CD8-positive, alpha-beta T cell (primary cell): ENCODE measurements at places on chromosomes 16 and 17.

DNA sequence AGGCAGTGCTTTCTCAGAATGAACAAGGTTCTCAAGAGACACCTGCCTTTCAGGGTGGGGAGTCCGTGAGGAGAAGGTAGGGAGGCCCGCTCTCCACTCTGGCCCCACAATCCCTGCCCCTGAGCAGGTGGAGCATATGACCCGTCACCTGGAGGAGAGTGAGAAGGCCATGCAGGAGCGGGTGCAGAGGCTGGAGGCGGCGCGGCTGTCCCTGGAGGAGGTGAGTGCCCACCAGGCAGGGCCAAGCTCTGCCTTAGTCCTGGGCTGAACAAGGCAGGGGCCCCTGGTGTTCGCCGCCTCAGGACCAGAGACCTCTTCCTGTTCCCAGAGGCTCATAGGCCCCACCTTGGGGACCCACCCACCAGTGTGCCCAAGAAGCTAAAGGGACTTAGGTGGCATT lies 2.5 kb upstream of the RAC3 start:
- DNase-seq: no peak

DNA sequence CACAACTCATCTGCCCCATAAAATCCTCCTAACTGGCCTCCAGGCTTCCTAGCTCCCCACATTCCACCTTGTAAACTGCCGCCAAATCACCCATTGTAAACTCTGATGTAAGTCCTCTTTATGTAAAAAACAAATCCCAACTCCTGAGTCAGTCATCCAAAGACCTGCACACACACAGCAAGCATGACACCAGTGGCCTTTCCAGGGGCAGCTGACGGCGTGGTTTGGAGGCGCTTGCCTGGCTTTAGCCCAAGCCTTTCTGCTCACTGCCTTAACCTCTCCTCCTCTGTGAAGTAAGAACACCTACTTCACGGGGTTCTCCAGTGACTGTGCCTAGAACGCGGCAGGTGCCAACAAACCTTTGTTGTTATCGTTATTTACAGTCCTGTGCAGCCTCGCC lies 14.0 kb downstream of the UBE2O start:
- DNase-seq: no peak

DNA sequence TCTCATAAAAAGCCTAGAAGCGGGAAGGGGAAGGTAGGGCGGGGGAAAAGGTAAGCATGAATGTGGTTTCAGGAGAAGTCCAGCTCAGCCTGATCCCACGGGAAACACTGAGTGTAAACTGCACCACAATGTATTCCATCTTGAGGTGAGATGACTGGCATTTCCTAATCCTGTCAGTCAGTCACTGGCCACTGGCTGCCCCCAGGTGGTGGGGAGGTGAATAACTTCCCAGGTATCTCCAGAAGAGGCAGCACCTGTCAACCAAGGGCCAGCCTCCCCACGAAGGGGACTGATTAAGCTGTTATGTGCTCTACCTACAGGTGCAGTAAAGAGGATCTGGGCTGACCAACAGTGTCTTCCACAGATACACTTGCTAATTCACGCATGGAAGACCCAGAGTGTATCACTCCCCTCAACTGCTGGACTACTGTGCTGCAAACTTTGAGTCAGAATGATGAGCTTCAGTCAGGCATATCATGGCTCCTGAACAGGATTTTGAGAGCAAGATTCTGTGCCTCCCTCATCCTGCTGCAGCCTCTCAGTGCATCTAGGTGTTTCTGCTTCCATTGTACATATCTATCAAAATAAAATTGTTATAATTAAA lies 108.5 kb upstream of the CCL2 start:
- DNase-seq: peak; percentile 49

GRCh38 chr17:49843774-49844350 lies 4.0 kb downstream of the TAC4 start:
- DNase-seq: no peak

DNA sequence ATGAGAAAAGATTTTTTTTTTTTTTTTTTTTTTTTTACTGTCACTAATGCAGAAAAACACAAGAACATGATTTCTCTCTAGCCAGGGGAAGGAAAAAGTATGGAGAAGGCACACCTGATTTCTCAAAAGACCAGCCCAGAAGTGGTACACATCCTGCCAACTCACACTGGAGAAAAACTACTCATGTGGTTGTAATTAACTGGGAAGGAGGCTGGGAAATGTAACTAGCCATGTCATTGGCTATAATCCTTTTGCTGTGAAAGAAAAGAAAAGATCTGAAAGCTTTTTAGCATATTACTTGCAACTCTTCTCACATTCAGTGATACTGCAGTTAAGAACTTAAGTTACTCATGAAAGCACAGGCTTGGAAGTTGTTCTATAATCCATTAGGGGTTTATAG lies 195.9 kb upstream of the PMFBP1 start:
- DNase-seq: no peak

GRCh38 chr17:40341808-40342503 lies 22.6 kb downstream of the GJD3 start:
- no peak for DNase-seq

DNA sequence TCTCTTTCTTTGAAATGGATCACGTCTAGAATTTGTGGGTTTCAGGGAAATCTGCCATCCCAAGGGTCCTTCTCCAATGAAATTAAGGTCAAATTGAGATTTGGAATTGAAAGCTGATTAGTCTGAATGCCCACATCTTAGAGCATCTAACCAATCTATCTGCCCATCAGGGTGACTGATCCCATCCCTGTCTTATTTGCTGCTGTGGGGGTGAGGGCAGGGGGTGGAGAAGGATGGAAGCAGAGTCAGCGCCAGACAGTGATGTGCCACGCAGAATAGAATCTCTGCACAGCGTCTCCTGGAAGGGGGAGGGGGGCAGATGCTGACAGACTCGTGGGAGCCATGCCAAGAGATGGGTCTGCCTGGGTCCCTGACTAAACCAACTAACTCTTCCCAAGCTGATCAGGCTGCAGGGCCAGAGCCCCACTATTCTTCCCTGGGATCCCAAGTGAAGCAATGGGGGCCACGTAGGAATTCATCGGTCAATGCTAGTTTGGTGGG lies 32.1 kb downstream of the CDK5RAP3 start:
- no peak for DNase-seq

- no peak for DNase-seq
Measured at GRCh38 chr16:65773301-65773874, 593.1 kb upstream of the CDH5 start.

DNA sequence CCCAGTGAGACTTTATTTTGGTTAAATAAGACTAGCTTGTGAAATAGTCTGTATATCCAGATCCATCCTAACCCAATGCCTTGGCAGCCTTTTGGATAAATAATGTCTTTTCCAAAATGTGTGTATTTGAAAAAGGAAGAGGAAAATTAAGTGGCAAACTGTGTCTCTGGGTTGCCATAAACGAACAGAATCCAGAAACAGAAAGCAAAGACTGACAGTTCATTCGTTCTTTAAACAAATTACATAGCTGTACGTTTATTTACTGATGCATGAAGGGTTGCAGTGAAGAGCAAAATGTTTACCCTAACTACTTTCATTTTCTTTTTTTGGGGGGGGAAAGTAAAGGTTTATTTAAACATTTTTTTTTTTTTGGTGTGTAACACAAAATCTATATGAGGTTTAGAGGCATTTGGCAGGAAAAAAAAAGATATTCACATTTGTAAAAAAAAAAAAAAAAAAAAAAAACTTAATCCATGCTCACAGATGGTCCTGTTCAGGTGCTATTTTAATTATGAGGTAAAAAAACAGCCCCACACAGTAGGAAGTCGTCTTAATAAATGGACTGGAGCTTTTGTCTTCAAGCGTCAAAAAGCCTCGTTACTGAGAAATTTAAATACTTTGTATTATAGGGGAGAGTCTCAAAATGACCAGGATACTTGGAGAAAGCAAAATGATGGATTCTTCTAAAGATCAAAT lies 245.9 kb downstream of the FTO start:
- DNase-seq: no peak

- peak; percentile 50 for DNase-seq
Measured at GRCh38 chr16:50509521-50510341, 38.5 kb upstream of the NKD1 start.

GRCh38 chr17:7403727-7403976 lies 245 bp downstream of the TMEM256 start:
- DNase-seq: no peak

GRCh38 chr17:50565402-50566350 lies 5.2 kb downstream of the CACNA1G start:
- DNase-seq: no peak

DNA sequence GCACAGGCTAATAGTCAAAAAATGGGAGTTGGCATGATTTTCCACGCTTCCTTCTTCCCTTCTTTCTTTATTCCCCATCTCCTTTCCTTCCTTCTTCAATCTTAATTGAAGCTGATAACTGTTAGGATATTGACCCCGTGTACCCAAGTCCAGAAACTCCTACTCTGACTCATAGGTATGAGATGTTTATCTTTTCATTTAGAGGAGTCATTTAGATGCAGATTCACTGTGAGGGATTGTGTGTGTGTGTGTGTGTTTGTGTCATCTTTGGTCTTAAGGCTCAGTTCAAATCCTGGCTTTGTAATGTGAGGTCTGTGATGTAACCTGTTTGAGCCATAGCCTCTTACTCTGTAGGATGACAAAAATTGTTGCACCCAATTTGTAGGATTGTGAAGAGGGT lies 332.0 kb upstream of the MAF start:
- DNase-seq: no peak

DNA sequence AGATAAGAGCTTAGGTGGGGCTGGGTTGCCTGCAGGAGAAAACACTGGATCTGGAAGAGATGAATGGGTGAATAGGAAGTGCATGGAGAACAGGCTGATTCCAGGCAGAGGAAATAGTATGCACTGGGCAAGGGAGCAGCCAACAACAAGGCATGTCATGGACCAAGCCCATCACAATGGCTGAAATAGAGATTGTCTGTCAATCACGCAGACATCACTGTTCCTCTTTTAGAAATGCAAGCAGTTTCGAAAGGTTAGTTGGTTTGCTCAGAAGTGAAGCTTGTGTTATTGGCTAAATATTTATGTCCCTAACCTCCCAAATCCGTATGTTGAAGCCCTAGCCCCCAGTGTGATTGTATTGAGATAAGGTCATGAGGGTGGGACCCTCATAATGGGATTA lies 621.7 kb upstream of the CDH11 start:
- DNase-seq: no peak

GRCh38 chr17:18064053-18064452 lies 23.7 kb upstream of the DRG2 start:
- DNase-seq: no peak

- DNase-seq: no peak
Measured at GRCh38 chr17:5122586-5123342, 6.9 kb downstream of the USP6 start.

GRCh38 chr17:74499992-74500391 lies 31.3 kb downstream of the CD300LB start:
- DNase-seq: peak; percentile 29

DNA sequence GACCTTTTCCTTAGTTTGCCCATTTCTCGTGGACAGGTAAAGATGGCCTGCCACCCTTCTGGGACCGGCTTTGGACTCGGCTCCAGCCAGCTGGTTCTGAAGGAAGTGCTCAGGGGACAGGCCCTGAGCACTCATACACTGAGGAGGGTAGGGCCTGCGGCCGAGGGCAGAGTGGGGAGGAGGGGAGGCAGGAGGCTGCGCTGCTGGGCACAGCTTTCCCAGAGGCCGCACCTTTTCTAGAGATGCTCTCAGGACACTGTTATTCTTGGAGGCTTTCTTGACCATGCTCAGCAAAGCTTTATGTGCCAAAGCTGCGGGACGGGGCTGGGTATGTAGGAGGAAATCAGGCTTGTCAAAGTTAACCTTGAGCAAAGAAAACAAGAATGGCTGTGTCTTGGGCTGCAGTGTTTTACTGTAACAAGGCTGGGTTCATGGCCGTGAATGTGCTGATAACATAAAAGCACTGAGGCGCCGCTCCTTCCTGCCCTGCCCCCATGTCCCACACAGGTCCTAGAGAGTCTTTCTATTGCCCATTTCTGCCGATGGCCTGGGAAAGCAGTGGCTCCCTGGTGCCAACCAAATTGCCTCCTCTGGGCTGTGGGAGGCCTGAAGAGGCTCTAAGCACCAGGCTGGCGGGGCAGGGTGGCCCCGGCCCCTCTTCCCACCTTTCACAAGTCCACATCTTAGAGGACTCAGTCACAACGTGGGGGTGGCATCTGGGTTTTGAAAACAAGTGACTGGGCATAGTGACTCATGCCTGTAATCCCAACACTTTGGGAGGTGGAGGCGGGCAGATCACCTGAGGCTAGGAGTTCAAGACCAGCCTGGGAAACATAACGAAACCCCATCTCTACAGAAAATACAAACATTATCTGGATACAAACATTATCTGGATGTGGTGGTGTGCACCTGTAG lies 22.3 kb upstream of the TIMP2 start:
- no peak for DNase-seq

GRCh38 chr16:88953003-88953690 lies 23.9 kb downstream of the CBFA2T3 start:
- no peak for DNase-seq

GRCh38 chr16:68355447-68356248 lies 44.8 kb downstream of the PRMT7 start:
- no peak for DNase-seq

DNA sequence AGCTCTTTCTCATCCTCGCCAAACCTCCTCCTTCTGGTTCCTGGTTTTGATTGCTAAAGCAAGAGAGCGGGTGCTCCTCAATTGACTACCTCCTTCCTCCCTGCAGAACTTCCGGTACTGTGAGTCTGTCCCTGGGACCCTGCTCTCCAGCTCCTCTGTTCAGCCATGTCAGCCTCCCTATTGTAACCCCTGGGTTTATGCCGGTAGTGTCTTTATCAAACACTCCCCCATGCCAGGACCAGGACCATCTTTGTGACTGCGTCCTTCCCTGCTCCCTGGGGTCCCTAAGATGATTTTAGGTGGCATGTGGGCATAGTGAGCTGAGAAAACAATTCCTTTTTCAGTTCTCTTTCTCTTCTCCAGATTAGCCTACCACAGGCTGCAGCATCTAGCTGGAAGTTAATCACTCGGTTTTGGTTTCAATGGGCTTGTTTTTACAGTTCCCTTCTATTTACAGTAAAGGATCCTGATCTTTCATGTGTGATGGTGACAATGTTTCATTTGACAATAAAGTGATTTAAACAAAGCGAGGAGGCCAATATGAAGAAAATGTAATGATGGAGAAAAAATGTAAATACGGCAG lies 27.7 kb upstream of the IL21R start:
- no peak for DNase-seq

DNA sequence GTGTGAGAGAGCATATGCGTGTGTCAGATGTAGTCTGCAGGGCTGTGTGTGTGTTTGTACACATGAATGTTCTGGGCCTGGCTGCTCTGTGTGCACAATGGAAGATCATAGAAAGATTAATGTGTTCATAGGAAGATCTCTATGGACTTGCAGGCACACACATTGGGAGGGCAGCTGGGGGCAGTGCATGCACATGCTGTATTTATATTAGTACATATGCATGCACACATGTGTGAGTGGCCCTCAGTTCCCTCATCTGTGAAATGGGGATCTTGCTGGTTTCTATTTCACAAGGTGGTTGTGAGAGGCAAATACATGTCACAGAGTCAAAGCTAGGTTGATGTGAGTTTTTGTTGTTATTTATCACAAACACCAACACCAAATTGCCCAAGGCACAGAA lies 2.1 kb downstream of the CA7 start:
- no peak for DNase-seq
